ENCODE measurements at places on chromosomes 3 and 15. TPM values are rescaled to one million over a fixed set of nuclear protein-coding genes. Genes with fewer than 3 reads are reported as not detected.

Gene IGF2BP2
- 17.1 TPM for total RNA-seq

Gene IGDCC3
- total RNA-seq, result 0.19 TPM

Gene ACVR2B
- total RNA-seq, result 1.4 TPM

Gene RASGRF1
- total RNA-seq, result 0.19 TPM

Gene LMCD1
- 82.1 TPM for total RNA-seq

Gene GOLGA6L6
- not detected for total RNA-seq

Gene GALNT15
- 0.05 TPM for total RNA-seq

Gene CX3CR1
- 0.04 TPM for total RNA-seq

Gene CHL1
- not detected for total RNA-seq

Gene CLDND1
- 59.6 TPM for total RNA-seq

Gene CAPN3
- total RNA-seq, result 0.27 TPM

Gene CPN2
- not detected for total RNA-seq

Gene ISL2
- total RNA-seq, result 3.5 TPM

Gene CADM2
- total RNA-seq, result 0.27 TPM
